GM13977 (cell line): ENCODE measurements at places on chromosomes 1 and 21.
A peak's percentile ranks its signal among the peaks of the same experiment; 100 is the strongest.

DNA sequence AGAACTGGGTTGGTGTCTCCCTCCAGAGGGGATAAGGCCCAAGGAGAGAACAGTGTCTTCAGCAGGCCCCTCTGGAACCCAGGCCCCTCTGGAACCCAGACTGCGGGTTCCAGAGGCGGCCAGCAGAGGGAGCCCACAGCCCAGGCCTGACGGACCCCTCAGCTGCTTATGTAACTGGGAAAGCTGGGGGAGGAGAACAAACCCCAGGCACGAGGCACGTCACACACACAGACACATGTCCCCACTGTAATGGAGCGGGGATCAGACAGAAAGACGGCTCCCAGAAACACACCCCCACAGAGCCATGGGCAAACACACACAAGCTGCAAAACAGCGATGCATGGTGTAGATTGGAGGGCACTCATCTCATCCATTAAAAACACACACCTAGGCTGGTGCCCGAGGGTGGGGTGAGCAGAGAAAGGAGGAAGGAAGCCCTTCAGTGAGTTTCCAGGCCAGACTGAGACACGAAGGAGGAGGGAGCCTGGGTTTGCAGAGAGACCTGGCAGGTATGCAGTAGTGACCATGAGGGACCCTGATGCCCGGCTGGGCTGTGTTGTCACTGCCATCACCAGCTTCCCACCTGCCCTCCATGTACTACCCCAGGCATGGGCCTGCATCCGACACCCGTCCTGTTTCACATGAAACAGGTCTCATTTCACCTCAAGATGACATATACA is 2.8 kb upstream of the IGSF8 start:
- DNase-seq, result peak; percentile 84

GRCh38 chr1:9449976-9450696 is 89.1 kb upstream of the SLC25A33 start:
- no peak for DNase-seq

- DNase-seq, result peak; percentile 71
These were observed 1.8 kb downstream of the CD160 start for GRCh38 chr1:145720878-145721671.

GRCh38 chr1:54136269-54136896 is 16.4 kb downstream of the CDCP2 start:
- no peak for DNase-seq

GRCh38 chr1:69077633-69078032 is 490.1 kb upstream of the LRRC7 start:
- DNase-seq, result no peak

DNA sequence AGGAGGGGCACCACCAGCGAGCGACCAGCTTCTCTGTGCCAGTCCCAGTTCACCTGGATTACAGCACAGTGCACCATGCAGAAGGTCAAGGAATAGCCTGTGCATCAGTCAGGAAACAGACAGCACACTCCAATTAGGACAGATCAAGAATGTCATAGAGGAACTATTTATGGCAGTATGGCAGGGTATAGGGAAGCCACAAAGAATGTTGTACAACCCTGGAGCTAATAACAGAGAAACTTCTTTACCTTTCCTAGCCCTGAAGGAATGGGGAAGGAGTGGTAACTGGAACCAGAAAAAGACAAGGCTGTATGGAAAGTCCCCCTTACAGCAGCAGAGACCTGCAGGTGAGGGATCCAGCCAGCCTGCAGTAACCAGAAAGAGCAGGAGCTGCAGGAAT is 87.8 kb upstream of the USP24 start:
- no peak for DNase-seq

- DNase-seq, result no peak
These were observed 152.7 kb downstream of the HIVEP3 start for GRCh38 chr1:41766041-41766440.

- no peak for DNase-seq
These were observed 380.5 kb upstream of the PRMT6 start for GRCh38 chr1:106676021-106676420.

- peak; percentile 62 for DNase-seq
These were observed at the start of gene TMEM51 for GRCh38 chr1:15153184-15153841. TMEM51 (plus strand) TSS chr1:15153747; CDS start chr1:15215088, 61,341 bp downstream.

DNA sequence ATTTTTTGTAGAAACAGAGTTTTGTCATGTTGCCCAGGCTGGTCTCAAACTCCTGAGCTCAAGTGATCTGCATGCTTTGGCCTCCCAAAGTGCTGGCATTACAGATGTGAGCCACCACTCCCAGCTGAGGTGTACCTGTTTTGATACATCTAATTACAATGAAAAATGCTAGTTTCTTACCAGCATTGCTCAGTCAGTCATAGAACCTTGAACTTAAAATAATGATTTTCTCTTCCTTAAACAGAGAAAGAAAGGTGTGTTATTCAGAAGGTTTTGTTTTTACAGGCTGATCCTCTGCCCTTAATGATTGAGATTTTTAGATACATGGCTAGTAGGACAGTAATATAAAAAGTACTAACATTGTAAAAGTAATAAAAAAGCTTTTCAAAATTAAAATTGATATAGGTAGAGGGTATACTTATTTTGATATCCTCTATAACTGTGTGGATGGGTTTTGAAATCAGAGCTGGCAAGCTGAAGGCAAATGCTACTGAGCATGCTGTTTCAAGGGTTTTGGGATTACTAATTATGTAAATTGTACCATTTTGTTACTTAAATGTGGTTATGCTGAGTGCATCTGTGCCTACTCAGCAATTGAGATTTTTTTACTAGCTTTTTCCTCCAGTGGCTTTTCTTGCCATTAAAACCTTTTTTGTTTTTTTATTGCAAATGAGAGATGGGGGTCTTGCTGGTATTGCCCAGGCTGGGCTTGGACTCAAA is 16.1 kb downstream of the PRRC2C start:
- no peak for DNase-seq

DNA sequence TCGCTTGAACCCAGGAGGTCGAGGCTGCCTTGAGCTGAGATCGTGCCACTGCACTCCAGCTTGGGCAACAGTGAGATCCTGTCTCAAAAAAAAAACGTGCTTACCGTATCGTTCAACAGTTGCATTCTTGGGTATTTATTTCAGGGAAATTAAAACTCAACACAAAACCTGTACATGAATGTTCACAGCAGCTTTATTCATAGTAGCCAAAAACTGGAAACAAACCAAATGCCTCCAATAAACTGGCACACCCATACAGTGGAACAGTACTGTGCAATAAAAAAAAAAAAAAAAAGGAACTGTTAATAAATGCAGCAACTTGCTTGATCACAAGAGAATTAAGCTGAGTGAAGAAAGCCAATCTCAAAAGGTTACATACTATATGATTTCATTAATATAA is 6.7 kb downstream of the KHDRBS1 start:
- DNase-seq, result no peak

- peak; percentile 45 for DNase-seq
These were observed 820 bp upstream of the TTF2 start for GRCh38 chr1:117059334-117059677.

GRCh38 chr1:167650269-167651160 is 20.5 kb downstream of the RCSD1 start:
- DNase-seq, result no peak

DNA sequence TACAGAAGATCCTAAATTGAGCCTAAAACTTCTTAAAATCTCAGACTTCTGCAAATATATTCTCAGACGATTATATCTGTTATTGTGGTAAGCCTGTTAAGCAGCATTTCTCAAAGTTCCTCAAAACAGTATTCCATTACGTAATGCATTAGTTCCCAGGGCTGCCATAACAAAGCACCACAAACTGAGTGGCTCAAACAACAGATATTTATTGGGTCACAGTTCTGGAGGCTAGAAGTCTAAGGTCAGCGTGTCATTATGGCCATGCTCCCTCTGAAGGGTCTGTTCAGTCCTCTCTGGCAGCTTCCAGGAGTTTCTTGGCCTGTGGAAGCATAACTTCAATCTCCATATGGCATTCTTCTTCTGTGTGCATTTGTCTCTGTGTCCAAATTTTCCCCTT is 103.5 kb upstream of the ST6GALNAC5 start:
- DNase-seq, result no peak

DNA sequence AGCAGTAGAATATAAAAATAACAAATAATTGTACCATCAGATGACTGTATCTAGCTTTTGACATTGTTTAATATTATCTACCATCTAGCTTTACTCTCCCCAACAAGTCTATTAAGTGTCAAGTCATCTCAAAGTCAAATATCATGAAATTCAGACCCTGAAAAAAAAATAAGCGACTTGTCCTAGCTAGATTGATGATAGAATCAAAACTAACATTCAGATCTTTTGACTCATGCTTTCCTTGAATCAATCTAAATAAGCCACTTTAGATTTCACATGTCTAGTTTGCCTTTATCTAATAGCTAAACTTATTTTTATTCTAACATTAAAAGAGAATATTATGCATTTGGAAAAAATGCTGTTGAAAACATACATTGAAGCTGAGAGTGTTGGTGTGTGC is 35.4 kb downstream of the CRB1 start:
- no peak for DNase-seq

GRCh38 chr1:4346131-4346530 is 308.3 kb upstream of the AJAP1 start:
- no peak for DNase-seq

GRCh38 chr1:173056365-173056764 is 5.6 kb upstream of the TNFSF18 start:
- no peak for DNase-seq

- no peak for DNase-seq
These were observed 109.6 kb upstream of the BMP8A start for GRCh38 chr1:39381839-39382238.

- no peak for DNase-seq
These were observed 19.8 kb downstream of the COL6A2 start for GRCh38 chr21:46117586-46118315.

DNA sequence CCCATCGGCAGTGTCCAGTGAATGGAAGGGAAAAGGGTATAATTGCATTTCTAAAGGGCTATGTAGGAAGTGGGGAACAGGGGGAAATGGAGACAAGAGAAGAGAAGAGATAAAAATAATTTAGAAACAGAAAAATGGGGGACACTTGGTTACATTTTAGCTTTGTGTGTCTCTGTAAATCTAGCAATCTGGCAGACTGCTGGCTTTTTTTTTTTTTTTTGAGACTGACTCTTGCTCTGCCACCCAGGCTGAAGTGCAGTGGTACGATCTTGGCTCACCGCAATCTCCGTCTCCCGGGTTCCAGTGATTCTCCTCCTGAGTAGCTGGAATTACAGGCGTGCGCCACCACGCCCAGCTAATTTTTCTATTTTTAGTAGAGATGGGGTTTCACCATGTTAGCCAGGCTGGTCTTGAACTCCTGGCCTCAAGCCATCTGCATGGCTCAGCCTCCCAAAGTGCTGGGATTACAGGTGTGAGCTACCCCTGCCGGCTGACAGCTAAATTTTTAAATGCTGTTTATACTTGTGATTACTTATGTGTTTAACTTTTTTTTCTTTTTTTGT is 53.4 kb downstream of the AGPAT3 start:
- DNase-seq, result no peak

GRCh38 chr1:235557495-235557894 is 53.2 kb upstream of the B3GALNT2 start:
- no peak for DNase-seq

DNA sequence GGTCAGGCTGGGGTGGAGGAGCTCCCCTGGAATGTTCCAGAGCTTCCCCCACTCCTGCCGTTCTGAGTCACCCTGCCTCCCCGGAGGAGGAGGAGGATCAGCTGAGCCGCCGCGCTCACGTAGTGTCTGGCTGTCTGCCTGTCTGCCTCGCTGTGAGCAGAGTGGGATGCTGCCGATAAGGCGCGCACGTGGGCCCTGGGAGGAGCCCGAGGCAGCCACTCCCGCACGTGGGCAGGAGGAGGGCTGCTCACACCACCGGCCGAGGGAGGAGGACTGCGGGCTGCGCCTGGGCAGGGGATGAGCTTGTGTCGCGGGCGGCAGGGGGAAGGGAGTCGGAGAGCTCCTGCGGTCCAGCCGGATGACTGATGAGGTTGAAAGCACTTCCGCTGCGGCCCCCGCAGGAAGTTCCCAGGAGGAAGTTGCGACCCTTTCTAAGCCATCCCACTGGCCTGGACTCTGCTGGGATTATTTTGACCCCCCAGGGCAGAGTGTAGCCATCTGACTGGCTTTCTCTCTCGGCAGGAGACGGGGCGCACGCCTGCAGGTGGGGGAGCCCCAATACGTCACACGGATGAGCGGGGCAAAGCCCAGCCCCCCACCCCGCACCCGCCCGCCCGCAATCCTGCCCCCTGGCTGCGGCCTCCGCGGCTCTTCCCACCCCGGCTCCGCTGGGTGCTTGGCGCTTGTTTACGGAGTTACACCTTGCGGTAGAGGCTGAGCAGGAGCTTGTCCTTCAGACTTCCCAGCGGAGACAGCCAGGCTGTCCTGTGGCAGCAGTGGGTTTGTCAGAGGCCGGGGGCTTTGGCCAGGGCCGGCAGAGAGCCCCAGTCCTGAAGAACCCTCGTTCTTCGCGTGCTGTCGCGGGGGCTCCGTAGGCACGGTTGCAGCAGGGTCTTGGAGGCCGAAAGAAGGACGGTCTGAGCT is 9.8 kb downstream of the PDXK start:
- DNase-seq, result peak; percentile 90

- DNase-seq, result no peak
These were observed 131.6 kb downstream of the RRAGC start for GRCh38 chr1:38727684-38728584.

DNA sequence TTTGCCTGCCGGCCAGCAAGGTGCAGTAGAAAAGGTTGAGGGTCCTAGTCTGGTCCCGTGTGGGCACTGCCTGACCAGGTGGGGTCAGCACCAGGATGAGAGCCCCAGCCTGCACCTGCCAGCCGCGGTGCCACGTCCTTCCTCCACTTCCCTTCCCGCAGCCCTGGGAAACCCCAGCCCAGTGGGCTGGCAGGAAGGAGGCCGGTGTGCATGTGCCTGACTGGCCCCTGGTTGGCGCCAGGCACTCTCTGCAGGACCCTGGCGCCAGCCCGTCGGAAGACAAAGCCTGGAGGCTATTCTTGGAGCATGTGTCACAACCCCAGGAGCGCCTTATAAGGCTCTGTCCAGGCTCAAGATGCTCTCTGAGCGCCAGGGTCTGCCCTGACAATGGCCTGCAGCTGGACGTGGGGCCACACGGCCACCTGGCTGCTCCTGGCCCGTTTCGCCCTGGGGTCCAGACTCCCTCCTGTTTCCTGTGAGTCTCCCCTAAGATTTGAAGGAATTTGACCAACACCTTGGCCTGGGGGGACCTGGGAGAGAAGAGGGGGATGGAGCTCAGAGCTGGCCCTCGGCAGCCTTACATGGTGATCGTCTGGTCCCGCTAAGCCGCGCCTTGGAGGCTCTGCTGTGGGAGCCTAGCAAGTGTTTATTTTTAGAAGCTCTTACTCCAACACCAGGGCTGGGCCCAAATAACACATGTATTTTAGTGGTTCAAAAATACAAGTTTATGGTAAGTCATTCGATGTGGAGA is 31.9 kb upstream of the POFUT2 start:
- no peak for DNase-seq
